Stimulated activated CD4-positive, alpha-beta T cell treated with anti-CD3 and anti-CD28 coated beads, Interleukin-1b, Interleukin-23, amount 100 ng/mL, for 1 hour (primary cell): ENCODE measurements at places on chromosomes 13 and 19.

DNA sequence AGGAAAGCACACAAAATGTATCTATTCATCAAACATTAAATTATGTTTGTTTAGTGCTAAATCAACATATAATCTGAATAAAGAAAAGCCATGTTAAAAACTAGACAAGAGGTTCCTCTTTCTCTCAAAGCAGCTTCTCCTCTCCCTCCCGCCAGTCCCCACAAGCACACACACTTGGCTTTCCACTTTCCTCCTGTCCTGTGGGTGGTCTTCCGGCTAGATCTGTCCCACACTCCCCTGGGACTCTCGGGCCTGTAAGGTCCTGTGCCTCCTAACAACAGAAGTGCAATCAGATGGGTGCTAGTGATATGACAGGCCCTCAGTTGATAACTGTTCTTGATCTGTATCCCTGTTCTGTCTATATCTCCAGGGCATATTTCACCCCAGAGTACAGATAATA lies 45.6 kb upstream of the RAP2A start:
- DNase-seq = no peak

DNA sequence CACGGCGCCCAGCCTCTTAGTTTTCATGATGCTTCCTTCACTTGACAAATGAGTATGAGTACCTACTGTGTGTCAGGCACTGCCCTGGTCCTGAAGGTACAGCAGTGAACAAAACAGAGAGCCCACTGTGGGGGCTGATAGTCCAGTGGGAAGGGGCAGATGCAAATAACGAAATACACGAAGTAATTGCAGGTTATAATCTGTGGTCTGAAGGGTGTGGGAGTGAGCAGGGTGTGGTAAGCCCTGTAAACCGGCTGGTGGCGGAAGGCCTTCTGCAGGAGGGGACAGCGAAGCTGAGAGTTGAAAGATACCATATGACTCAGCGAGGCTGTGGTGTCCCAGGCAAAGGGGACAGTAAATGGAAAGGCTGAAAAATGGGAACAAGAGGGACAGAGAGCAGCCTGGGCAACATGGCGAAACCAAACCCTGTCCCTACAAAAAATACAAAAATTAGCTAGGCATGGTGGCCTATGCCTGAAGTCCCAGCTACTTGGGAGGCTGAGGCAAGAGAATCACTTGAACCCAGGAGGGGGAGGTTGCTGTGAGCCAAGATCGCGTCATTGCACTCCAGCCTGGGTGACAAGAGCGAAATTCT lies 60.5 kb downstream of the MAP4K1 start:
- no peak for DNase-seq

- DNase-seq = no peak
Observed at GRCh38 chr19:347946-348861, 3.6 kb upstream of the MIER2 start.

DNA sequence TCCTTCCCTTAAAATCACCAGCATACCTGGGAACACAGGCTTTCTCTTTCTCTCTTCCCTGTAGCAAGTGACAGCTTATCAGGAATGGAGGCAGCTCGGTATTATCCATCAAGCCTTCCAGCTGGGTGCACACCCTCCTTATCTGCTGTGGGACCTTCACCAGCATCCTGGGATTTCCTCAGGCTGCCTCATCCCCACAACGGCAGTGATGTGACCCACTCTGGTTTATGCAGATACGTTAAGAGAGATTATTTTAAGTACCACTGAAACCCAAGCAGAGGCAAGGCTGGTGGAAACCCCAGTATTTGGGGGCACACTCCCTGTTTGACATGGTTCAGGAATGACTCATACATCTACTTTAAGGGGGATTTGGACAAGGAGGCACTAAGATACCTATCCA lies 192.1 kb downstream of the TM9SF2 start:
- no peak for DNase-seq

GRCh38 chr13:46575301-46575771 lies 22.4 kb downstream of the LRCH1 start:
- no peak for DNase-seq

DNA sequence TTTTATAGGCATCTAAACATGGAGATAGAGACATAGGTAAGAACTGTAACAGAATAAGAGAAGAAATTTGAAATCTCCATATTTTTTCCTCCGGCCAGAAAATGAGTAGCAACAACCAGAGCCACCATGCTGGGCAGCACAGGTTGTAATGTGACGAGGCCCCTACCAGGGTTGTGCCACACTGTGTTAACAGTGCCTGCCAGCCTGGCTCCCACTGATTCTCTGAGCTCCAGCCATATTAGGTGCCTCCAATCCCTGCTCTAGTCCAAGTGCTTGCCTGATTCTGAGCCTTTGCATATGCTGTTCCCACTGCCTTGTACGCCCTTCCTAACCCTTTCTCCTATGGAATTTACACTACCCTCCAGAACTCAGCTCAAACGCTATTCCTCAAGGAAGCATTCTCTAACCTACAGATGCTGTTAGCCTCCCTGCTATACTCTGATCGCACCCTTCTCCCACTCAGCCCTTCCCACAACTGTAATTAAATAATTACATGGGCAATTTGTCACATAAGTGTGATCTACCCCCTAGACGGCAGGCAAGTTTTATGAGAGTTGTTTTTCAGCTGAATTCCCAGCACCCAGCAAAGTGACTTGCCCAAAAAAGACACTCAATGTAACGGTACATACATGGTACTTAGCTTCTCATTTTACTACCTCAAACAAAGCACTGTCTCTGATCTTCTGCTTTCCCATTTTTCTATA lies 37.6 kb upstream of the STARD13 start:
- DNase-seq = no peak

DNA sequence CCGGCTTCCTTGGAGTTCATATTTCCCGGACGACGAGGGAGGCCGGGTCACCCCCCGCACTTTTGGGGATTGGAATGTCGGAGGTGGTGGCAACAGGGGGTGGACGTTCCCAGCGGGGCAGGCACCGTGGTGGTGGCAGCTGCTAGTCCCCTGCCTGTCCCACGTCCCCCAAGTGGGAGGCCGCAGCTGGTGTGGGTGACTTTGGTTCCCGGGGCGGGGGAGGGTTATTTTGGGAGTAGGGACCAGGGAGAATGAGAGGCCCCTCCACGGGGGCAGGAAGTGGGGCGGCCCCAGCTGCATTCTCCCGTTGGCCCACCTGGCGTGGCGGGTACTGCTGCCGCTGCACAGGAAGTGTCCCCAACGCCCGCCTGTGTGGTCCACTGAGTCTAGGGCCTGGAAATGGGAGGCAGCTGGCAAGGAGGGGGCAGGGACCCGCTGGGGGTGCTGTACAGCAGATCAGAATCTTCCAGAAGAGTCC lies 11.1 kb upstream of the PLIN3 start:
- DNase-seq = no peak

DNA sequence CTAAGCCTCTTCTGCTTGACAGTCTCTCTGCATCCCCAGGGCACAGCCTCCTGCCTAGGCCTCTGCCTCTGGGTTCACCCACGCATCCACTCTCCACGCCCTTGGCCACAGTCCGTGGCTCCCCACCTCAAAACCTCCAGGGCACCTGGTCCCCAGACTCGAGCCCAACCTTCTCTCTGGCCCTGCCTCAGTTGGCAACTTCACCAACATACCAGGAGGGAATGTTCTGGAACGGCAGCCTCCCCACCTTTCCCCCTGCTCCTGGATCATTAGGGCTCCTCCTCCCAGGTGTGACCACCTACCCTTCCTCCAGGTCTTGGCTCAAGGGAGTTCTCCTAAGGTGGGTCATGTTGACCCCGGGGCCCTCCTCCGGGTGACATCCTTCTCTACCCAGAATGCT lies 69.1 kb downstream of the SOX1 start:
- no peak for DNase-seq

- DNase-seq = no peak
Observed at GRCh38 chr19:11323601-11324078, 15.8 kb downstream of the RAB3D start.

DNA sequence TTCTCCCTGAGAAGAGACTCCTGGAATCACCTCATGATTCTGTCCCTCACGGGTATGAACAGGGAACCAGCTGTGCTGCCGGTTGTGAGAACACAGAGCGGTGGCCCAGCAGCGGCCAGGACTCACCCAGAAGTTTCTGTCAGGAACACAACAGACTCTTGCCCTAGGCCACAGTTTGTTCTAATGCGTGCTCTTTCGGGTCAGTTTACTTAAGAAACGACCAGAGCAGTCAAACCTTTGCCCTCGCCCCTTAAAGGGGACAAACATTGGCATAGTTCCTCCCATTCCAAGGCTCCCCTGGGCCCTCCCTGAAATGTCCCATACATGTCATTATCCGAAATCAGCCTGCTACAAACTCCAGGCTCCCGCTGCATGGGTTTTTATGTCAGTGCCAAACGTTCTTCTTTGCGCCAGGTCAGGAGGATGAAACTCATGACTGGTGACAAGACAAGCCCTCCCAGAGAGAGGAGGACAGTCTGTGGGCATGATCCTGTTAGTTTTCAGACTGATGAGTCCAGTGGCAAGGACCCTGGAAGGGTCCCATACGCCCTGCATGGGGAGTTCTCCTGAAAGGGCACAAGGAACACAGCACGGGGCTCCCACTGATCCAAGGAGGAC lies 18.3 kb downstream of the ZIC5 start:
- no peak for DNase-seq

DNA sequence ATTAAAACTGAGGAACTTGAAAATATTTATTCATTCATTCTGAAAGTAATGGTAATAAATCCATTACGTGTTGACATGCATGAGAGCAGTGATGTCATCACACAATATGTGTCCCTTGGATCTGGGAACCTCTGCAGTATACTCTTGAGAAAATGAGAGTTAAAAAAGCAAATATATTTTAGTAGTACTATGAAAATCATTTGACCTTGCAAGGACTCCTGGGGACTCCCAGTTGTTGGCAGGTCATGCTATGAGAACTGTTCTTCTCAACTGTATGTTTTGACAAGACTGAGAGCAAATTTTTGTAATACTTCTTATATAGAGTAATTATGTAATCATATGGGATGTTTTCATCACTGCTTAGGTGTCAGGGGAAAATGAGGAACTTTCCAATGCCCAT lies 249.4 kb downstream of the PCCA start:
- no peak for DNase-seq

- DNase-seq = no peak
Observed at GRCh38 chr19:28307487-28307886, 905.5 kb downstream of the UQCRFS1 start.

DNA sequence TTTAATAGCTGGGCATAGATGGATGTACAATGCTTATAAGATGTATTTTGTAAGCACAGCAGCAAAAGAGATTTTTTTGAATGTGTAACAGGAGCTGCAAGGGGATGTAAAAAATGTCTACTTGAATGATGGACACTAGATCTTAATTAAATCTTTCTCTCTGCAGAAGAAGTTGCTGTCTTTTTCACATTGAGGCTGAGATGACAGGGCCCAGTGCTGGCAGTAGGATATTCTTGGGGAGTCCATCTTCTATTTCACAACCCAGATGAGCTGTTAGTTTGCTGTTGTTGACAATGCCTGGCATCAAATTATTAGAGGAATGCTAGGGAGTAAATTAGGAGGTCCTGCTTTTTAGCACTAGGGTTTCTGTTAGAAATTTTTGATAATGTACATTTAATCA lies 698.7 kb downstream of the SLITRK5 start:
- no peak for DNase-seq

DNA sequence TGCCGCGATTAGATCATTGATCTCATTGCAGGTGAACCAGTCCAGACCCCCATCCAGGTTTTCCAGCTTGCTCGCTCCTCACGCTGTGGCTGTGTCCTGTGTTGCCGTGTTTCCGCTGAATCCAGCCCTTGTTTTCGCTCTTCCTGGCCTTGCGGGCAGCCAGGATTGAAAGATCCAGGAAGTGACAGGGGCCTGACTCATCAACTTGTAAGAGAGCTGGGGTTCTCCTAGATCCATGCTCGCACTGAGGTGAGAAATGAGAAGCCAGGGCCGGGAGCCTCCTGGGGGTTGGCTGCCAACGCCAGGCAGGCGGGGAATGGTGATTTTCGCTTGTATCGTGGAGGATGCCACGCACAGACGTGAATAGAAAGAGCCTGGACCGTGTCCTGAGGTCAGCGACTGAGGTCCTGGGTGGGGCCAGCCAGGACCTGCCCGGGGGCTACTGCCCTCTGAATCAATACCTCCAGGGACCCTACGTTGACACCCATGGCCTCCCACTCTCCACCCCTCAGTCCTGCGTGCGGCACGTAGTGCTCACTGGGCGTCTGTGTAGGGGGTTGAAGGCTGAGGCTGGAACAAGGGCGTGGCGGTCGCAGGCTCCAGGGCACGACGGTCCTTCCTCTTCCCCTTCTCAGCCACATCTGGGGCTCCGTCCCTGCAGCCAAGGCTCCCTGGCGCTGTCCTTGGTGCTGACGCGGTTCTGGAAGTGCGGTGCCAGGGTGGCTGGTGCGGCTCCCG lies 7.3 kb upstream of the PTPRH start:
- DNase-seq = no peak

GRCh38 chr13:42021851-42022250 lies 26.6 kb upstream of the DGKH start:
- DNase-seq = no peak

- DNase-seq = no peak
Observed at GRCh38 chr13:99015606-99016490, 38.0 kb upstream of the DOCK9 start.

- DNase-seq = no peak
Observed at GRCh38 chr13:98199480-98199879, 22.4 kb upstream of the RNF113B start.

DNA sequence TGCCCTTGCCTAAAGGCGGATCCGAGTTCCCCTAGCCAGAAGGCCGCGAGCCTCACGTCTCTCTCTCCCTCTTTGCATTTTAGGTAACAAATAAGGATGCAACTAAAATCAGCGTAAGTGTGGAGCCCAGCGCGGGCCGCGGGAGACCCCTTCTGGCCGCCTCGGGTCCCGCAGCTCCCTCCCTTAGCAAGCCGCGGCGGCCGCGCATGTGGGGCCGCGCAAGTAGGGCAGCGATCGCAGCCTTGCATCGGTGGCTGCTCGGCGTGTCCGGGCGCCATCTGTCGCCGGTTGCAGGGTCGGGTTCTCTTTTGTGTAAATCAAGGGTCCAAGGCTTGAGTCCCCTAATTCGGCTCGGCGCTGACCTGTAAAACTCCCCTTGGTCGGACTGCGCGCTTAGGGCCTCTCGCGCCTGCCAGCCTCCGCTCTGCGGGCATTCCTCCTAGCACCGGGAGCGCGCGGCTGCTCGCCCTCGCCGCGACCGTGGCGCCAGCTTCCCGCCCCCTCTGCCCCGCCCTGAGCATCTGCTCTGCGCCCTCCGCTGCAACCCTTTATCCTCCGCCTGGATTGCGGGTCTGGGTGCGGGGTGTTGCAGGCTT lies 2.7 kb downstream of the VSTM2B start:
- peak; percentile 45 for DNase-seq
